ENCODE measurements at places on chromosomes 3 and 15.

DNA sequence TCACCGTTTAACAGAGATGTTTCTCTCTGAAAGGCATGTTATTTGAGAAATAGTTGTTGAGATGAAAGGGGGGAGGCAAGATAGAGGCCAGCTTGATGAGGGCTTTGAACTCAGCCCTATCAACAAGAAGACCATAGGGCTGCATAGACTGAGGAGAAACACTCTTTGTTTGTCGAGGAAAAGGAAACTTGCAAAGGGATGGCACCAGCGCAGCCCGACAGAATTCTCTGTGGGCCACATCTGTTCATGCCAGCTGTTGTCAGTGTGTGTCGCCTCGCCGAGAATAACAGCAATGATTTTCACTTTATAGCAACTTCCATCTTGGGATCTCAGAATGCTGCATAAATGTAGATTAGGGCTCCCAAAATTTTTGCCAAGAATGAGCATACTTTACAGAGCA is 478.3 kb upstream of the TPRG1 start:
- no peak for DNase-seq

GRCh38 chr3:23068016-23068728 is 135.0 kb upstream of the UBE2E2 start:
- no peak for DNase-seq

- DNase-seq: no peak
Observed at GRCh38 chr3:134464064-134464688, 21.6 kb downstream of the ANAPC13 start.

GRCh38 chr3:11195201-11195600 is 40.9 kb downstream of the HRH1 start:
- no peak for DNase-seq

GRCh38 chr15:64006642-64007041 is 39.6 kb downstream of the DAPK2 start:
- DNase-seq: no peak

DNA sequence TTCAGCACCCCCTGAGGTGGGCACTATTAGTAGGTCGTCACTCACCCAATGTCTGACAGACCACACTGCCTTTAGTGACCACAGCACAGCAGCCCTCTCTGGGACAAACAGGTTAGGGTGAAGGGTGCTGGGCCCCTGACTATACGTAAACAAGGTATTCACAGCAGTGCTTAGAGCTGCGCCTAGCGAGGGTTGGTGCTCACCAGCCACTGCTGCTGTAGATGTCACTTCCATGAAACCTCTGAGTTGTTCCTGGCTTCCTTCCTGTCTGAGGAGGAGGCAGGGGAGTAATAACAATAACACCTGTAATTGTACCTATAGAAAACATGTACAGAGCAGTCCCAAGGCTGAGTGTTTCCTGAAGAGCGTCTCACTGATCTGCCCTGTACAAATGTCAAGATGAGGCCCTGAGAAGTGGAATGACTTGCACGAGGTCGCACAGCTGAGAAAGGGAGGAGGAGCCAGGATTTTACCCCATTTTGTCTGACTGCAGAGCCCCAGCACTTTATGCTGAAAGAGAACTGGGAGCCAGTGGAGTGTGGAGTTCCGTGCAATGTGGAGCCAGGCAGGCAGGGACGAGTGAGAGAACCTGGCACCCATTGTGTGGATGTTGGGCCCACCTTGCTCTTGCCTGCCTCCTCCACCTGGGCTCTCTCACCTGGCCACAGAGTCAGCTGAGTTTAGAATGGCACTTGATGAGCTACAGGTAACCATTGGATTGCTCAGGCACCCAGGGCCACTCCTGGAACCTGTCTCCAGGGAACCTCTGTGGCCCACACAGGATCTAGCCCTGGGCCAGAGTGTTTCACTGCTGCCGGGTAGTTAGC is 93.8 kb downstream of the DNAJB8 start:
- no peak for DNase-seq

DNA sequence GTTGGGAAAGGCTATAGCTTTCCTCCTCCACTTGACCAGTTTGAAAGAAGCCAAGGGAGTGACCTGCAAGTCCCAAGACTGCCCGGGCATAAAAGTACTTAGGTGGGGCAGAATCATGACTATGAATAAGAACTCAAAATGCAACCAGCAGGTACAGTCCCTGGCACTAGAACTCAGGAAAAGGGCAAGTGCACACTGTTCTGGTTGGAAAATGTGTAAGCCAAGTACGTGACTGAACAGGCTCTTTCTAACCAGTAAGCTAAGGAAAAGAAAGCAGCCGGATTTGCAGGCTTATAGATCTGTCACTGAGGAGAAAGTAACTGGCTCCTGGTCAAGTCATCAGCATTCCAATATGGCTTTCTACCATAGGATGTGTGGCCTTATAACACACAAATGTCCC is 101.2 kb upstream of the SLC4A7 start:
- no peak for DNase-seq
